Mesendoderm (in vitro differentiated cells): ENCODE measurements at places on chromosomes 4 and X.

DNA sequence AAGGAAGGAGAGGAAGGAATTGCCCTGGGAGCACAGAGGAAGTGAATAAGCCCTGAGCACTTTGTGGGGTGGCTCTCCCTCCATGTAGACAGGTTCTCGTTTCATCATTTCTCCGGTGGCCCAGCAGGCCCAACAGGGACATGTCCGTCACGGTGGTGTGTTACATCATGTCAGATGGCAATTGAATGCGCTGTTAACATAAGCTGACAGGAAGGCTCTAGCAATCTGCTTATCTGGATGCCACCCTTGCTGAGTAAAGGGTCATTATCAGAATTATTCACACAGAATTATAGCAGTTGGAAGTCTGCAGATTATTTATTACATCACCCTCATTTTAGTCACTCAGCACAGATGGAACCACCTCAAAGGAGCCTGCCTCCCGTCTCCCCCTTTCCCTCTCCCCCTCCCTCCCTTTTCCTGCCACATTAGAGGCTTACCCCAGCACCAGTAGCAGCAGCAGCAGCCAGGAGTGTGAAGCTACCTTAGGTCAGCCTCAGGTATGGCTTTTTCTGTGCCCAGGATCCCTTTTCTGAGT lies 124.3 kb upstream of the TRIM2 start:
- no peak for DNase-seq

- DNase-seq = peak; percentile 18
Measured at GRCh38 chr4:45155081-45155777, 428.9 kb upstream of the GNPDA2 start.

GRCh38 chr4:88610771-88611170 lies 18.5 kb downstream of the HERC3 start:
- DNase-seq = no peak

- DNase-seq = peak; percentile 54
Measured at GRCh38 chr4:138555108-138555507, 313.0 kb upstream of the SLC7A11 start.

- DNase-seq = no peak
Measured at GRCh38 chr4:21763855-21764254, 184.7 kb downstream of the KCNIP4 start.

GRCh38 chr4:85500110-85500867 lies 25.3 kb downstream of the ARHGAP24 start:
- DNase-seq = no peak

DNA sequence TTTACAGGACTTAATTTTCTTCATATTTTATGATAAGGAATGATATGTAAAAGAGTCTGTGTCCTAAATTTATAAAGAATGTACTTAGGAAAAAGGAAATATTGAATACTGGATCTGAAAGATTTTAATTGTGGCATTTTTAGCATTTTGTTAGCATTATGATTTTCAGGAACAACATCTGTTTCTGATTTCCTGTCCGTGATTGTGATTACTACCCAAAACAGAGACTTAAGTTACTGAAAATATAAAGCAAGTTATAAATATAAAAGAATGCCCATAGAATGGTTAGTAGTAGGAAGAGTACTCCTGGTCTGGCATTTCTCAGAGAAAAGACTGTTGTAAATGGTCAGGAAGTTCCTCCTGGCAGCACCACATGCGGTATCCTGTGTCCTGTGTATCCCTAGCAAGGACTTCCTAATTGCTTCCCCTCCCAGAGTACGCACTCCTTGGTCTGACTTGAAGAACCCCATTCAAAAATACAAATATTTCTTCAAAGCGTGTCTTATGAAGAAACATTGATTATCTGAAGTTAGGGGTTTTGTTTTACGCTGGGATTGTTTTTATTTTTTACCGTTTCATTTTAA lies 88.9 kb downstream of the RS1 start:
- peak; percentile 19 for DNase-seq

- DNase-seq = peak; percentile 23
Measured at GRCh38 chr4:182835006-182835740, 82.0 kb downstream of the DCTD start.

- peak; percentile 4 for DNase-seq
Measured at GRCh38 chr4:5863461-5864113, 29.3 kb downstream of the CRMP1 start.

DNA sequence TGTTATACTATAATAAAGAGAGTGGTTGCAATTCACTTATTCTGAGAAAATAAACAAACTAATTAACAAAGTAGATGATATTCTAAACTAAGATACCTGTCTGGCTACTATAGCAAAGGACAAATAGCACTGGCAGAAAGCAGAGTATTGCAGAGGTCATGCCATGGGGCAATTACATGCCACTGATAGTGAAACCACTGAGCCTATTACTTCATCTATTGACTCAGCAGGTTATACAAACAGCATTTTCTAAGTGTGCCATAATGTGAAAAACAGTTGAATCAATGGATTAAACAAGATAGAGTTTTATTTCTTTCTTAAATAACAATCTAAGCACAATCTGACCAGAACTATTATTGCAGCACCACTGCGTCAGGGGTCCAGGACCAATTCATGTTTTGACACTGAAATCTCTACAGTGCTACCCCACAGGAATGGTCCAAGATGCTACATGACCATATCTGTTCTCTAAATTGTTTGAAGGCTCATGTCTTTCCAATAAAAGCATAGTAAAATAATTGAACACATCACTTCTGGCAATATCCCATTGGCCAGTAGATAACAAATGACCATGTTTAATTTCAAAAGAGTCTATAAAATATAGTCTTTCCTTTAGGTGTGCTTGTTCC lies 389.5 kb upstream of the GRID2 start:
- DNase-seq = no peak

DNA sequence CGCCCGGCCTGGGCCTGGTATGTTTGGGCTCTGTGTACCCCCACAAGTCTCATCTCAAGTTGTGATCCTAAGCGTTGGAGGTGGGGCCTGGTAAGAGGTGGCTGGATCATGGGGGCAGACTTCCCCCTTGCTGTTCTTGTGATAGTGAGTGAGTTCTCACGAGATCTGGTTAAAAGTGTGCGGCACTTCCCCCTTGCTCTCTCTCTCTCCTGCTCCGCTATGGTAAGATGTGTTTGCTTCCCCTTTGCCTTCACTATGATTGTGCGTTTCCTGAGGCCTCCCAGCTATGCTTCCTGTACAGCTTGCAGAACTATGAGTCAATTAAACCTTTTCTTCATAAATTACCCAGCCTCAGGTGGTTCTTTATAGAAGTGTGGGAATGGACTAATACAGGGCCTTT lies 53.0 kb downstream of the CHST7 start:
- DNase-seq = no peak

DNA sequence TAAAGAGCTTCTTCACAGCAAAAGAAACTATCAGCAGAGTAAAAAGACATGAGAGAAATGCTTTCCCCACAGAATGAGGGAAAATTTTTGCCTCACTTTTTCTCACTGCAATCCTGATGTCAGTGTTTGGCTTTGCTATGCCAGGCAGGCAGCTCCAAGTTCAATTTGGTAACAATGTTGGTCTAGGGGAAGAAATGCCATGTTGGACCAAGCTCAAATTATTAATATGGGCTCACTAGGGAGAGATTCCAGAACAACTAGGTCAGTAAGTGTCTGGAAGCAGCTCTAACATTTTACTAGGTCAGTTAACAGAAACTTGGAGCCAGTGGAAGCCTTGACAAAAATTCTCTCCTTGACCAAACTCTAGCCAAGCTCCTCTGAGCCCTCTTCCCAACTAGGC lies 95.4 kb downstream of the NAF1 start:
- no peak for DNase-seq

DNA sequence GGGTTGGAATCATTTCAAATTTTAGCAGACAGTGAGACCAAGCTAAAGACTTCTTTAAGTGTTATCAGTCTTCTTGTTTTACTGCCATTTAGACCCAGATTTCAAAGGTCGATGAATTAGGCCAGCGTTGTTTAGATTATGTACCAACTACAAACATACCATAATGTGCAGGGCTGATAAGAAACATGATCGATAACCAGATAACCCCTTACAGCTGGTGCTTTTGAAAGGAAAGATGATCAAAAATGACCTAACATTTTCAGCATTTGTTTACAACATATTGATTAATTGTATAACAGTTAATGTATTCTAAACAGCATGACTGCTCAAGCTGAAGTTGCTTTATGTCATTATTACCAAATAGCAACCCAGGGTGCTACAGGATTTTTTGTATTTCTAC lies 400.4 kb upstream of the FAM241A start:
- DNase-seq = no peak

- DNase-seq = no peak
Measured at GRCh38 chrX:110915570-110915969, 120.0 kb upstream of the CHRDL1 start.

DNA sequence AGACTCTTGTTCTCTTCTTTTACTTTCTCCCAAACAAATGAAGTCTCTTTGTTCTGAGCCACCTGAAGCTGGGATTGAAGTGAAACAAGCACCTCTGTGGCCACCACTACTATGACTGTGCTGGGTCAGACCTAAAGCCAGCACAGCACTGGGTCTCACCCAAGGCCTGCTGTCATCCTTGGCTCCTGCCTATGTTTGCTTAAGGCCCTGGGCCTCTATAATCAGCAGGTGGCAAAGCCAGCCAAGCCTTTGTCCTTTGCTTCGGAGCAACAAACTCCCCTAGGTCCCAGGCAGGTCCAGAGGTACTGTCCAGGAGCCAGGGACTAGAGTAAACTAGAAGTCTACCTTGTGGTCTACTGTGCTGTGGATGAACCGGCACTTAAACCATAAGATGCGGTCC lies 220.6 kb upstream of the ARSJ start:
- DNase-seq = no peak

DNA sequence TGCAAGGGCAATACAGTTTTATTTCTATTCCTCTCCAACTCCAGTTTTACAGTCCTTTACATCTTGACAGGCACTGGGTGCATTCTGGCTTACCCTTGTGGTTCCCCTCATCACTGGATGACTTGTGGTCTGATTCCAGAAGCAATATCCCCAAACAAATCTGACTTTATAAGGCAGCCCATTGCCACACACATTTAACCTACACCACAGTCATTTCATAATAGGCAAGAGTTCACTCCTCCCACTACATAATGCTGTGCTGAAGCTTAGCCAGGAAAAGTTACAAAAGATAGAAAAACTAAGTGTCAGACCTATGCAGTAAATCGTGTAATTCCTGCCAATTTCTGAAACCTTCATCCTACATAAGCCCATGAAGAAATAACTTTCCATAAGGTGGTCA lies 82.9 kb upstream of the MID1IP1 start:
- DNase-seq = no peak

DNA sequence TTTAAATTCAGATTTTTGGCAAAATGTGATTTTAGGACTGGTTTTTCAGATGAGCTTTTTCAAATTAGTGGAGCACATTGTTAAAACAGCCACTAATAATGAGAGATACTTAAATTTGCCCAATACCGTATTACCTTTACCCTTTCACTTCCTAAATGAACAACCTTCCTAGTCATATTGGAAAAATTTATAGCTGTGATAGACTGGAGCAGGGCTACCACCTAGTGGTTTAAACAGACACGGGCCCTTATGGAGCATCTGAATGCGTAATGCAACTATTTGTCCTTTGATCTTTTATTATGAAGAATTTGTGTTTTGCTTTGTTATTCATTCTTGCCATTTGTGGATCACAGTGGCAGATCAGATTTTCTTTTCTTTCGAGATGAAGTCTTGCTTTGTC lies 72.7 kb downstream of the KDM6A start:
- no peak for DNase-seq

DNA sequence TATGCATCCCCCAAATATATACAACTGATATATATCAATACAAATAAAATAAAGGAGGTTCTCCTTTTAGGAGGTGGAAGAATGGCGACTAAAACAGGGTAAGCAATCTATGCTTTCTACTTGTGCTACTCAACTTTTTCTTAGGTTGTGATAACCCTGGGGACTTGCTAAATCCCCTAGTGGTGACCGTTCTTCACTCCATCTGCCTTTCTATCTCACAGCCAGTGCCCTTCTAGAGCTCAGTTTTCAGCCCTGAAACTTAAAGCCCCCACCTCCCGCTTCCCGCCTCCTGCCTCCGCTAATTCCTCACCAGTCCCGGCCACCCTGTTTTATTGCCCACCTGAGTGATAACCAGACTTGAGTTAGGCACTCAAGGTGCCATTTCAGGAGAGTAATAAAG lies 15.5 kb upstream of the ESX1 start:
- peak; percentile 44 for DNase-seq

DNA sequence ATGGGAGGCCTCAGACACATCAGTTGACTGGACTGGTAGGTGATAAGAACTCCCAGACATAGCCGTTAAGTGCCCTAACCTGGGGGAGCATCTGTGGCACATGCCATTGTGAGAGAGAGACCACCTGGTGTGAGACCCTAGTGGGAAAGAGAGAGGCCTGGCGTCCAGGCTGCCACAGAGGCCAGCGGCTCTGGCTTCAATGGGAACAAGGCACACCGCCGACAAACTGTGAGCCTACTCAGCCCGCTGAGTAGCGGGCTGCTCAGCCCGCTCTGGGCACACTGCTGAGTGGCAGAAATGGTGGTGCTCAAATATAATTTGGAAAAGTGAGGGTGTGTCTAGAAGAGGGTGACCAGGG lies 34.0 kb downstream of the PHKA2 start:
- DNase-seq = peak; percentile 46

- no peak for DNase-seq
Measured at GRCh38 chrX:150615356-150615755, 46.9 kb downstream of the MTM1 start.

DNA sequence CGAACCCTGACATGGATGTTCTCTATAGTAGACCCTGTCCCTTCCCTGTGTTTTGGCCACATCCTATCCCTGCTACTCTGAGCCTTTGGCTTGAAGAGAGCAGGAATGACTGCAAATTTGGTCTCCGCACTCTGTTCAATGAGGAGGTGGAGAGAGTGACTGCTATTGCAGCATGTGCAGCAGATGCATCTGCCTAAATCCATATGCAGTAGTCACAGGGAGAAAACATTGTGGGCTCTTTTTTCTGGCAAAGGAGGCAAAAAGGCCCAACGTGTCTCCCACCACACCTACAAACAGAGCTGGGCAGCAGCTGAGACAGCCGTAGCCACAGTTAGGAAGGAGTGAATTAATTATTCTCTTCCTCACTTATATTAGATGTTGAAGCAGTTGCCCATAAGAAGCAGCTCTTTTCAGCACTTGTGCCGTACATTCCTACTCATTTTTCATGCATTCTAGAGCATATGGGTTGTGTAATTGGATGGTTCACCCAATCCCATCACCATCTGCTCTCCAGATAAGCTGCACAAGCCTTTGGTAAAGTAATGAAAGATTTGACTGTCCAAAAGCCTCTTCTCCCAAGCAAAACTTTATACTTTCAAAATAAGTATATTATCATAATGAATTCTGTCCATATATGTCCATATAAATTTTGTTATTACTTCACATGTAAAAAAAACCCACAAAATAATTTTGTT lies 147.9 kb upstream of the FAM47A start:
- no peak for DNase-seq

- DNase-seq = no peak
Measured at GRCh38 chr4:182089326-182089725, 153.9 kb upstream of the TENM3 start.

- DNase-seq = no peak
Measured at GRCh38 chr4:113069212-113069892, 19.9 kb downstream of the ANK2 start.

- no peak for DNase-seq
Measured at GRCh38 chr4:169312690-169313422, 42.1 kb upstream of the SH3RF1 start.

GRCh38 chr4:158850800-158851644 lies 82.2 kb downstream of the FNIP2 start:
- DNase-seq = no peak
